ENCODE measurements at places on chromosomes 1 and 21.

- no peak for DNase-seq
Measured at GRCh38 chr1:116989835-116990234, 11.7 kb upstream of the CD101 start.

DNA sequence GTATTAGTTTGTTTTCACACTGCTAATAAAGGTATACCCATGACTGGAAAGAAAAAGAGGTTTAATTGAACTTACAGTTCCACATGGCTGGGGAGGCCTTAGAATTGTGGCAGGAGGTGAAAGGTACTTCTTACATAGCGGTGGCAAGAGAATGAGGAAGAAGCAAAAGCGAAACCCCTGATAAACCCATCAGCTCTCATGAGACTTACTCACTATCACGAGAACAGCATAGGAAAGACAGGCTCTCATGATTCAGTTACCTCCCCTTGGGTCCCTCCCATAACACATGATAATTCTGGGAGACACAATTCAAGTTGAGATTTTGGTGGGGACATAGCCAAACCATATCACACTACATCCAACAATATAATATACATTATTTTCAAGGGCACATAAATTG is 145.7 kb upstream of the BARHL2 start:
- DNase-seq: no peak

GRCh38 chr1:159200769-159201168 is 3.9 kb upstream of the ACKR1 start:
- DNase-seq: no peak

- DNase-seq: no peak
Measured at GRCh38 chr1:39110882-39111281, 84.7 kb downstream of the NDUFS5 start.

GRCh38 chr1:1425426-1425752 is 4.3 kb upstream of the ANKRD65 start:
- no peak for DNase-seq

- no peak for DNase-seq
Measured at GRCh38 chr1:55716610-55717009, 501.4 kb upstream of the USP24 start.

DNA sequence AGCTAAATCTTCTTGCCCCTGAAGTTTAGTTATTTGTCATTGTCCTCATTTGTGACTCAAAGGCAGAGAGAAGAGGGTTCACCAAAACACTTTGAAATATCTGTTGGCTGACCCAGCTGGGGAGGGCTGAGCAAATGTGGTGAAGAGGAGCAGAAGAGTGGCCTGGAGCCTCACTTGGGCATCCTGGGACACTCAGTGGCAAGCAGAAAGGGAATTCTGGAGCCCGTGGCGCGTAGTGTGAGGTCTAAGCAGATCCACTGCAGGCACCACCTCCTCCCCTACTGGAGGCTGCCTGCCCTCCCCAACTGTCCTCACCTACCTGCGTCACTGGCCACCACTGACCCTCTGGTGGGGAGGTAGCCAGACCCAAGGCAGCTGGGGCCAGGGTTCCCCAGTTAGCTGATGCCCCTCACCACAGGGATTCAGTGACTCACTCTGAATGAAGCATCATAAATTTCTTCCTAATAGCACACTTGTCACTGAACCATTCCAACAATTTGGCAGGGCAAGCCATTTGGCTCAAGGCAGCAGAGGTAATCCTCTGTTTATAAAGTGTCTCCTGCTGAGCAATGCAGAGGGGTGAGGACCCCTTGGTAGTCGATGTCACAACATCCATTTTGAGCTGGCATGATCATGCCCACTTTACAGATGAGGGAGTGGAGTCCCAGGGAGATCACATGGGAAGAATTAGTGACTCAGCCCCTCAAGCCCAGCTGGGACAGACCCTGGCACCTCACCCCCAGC is 80.3 kb downstream of the NENF start:
- DNase-seq: no peak

GRCh38 chr21:14559102-14559501 is 13.0 kb upstream of the SAMSN1 start:
- no peak for DNase-seq

DNA sequence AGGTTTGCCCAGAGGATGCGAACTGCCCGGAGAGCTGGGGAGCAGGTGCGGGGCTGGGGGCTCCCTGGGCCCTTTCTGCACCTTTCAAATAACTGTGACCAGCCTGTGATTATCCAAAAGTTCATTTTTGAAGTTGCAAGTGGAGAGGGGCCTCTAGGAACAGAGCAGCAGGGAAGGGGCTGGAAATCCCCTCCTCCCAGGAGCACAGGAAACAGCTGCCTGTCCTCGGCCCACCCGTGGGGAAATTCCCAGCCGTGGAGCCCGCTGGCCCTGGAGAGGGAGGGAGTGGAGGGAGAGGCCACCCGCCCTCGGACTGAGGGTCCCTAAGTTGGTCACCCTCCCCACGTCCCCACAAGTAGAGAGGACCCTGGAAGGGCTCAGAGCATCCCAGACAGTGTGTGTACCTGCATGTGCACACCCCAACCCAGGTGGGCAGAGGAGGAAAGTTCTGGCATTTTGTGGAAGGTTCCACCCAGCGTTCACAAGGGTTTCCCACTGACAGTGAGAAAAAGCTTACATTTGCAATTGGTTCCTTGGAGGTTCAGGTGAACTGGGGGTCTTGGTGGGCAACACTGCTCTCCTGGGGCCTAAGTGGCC is 1.2 kb upstream of the TNFRSF4 start:
- DNase-seq: no peak

- no peak for DNase-seq
Measured at GRCh38 chr1:116721451-116722007, 32.7 kb upstream of the CD2 start.

GRCh38 chr1:32240140-32240951 is 6.7 kb upstream of the FAM167B start:
- no peak for DNase-seq

- DNase-seq: no peak
Measured at GRCh38 chr1:9922342-9922741, 12.3 kb upstream of the CTNNBIP1 start.

GRCh38 chr1:158146165-158146564 is 34.5 kb upstream of the CD1D start:
- no peak for DNase-seq

- no peak for DNase-seq
Measured at GRCh38 chr1:160916666-160917065, 31.7 kb upstream of the ITLN1 start.

GRCh38 chr1:159921251-159921650 is 4.1 kb downstream of the TAGLN2 start:
- DNase-seq: no peak

DNA sequence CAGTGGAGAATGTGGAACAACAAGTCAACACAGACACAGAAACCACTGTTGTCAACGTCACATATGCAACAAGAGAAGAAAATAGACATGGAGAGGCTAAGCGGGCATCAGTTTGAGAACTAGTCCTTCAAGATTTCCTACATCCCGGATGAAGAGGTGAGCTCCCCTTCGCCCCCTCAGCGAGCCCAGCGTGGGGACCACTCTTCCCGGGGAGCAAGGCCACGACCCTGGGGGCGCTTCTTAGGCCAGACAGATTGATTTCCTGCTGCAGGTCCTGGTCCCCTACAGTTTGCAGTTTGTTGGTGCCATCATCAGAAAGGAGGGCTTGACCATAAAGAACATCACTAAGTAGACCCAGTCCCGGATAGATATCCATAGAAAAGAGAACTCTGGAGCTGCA is 113.0 kb downstream of the NBPF12 start:
- DNase-seq: no peak

- no peak for DNase-seq
Measured at GRCh38 chr1:215140135-215140534, 57.6 kb downstream of the KCNK2 start.

DNA sequence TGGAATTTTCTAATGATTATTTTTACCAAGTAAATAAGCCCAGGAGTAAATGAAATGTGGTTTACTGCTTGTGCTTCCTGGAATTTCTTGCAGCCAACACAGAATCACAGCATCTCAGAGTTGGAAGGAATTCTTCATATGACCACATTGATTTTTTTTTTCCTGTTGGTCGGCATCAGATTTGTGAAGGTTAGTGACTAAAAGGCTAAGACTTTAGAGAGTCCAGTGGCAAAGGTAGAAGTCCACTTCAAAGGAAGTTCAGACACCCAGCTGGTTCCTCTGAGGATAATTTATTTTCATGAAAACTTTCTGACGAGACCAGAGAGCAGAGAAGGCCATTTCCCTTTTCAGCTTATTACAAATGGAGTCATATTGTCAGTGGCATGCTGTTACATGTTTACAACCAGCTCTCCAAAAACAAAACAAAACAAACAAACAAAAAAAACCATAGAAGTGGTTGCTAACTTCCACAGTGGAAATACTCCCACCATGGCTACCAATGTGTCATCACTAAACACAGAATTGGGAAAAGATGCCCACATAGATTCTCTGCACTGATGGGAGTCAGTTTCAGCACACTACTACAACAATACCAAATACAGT is 77.2 kb upstream of the CDC42BPA start:
- no peak for DNase-seq

DNA sequence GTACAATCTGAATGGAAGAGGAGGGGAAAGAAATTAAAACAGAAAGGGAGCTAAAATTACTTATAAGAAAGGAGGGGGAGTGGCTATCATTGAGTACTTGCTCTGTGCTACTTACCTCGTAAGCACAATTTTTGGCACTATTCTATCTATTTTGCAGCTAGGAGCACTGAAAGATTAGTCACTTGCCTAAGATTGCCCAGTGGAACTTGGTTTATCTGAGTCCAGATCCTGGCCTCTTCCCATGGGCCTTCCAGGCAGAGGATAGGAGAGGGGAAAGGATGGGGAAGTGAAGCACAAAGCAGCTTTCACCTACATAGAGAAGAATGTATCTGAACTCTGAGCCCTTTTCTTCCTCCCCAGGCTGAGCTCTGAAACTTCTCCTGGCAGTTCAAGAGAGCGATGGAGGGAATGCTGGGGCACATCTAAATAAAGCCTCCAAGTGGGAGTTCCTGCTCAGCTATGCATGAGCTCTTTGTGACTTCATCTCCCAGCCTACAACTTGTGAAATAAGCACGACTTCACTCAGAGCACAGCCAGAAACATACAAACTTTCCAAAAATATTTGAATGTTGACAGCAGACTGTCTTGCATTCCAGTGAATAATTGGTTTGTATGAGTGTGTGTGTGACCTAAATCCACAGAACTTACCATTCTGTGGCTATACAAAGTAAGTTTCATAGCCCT is 29.4 kb downstream of the HMGB4 start:
- DNase-seq: no peak

DNA sequence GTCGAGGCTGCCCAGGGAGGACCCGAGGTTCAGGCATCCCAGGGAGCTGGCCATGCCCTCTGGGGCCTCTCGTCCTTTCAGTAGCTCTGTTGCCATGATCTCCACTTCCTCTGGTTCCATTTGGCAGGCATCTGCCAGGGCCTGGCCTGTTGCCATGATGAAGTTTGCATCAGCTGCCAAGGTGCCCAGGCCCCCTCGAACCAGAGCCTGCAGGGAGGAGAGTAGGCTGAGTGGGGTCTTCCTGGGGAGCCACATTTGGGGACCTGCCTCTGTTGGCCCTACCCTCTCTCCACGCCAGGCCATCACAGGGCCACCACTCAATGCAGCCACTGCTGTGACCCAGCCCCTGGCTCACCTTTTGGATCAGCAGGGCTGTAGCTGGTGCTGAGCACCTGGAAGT is 16.4 kb upstream of the KIF21B start:
- no peak for DNase-seq

DNA sequence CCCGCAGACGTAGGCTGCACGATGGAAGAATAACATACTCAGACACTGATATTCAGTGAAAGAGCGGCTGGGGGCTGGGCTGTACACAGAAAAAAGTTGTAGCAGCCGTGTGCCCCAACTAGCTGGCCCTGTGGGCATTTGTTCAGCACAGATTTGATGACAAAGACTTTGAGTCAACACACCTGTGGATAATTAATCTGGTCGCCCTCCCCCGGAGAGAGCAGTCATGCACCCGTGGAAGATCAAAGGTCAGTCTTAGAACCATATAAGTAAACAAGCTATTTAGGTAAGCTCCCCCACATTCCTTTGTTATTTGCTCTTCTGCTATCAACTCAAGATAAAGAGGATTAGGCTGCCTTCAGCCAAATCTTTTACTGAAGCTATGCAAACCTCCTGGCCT is 148.4 kb upstream of the HMCN1 start:
- DNase-seq: no peak

- no peak for DNase-seq
Measured at GRCh38 chr1:11184973-11185372, 4.2 kb upstream of the ANGPTL7 start.

GRCh38 chr1:169945181-169945580 is 51.5 kb upstream of the SCYL3 start:
- DNase-seq: no peak

DNA sequence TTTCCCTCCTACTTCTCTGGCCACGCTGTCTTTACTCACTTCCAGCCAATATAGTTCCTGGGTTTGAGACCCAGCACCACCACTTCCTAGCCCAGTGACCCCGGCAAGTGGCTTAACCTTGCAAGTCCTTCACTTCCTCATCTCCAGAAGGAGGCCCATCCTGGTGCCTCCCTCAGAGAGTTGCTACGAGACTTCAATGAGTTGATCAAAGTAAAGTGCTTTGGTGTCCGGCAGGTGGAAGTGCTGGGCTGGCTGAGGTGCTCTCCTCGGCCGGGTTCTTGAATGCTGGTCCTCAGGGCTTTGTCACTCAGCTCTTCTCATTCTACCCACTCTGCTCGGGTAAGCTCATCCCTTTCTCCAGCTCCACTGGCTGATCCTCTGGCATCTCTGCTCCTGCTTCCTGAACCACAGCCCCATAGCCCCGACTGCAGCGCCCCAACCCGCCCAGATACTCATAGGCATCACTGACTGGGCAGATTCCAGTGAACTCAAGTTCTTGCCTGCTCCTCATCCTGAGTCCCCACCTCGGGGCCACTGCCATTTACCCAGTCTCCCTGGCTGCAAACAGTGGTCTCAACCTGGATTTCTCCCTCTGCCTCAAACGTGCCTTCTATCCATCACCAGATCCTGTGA is 75.8 kb upstream of the WNT4 start:
- DNase-seq: no peak

DNA sequence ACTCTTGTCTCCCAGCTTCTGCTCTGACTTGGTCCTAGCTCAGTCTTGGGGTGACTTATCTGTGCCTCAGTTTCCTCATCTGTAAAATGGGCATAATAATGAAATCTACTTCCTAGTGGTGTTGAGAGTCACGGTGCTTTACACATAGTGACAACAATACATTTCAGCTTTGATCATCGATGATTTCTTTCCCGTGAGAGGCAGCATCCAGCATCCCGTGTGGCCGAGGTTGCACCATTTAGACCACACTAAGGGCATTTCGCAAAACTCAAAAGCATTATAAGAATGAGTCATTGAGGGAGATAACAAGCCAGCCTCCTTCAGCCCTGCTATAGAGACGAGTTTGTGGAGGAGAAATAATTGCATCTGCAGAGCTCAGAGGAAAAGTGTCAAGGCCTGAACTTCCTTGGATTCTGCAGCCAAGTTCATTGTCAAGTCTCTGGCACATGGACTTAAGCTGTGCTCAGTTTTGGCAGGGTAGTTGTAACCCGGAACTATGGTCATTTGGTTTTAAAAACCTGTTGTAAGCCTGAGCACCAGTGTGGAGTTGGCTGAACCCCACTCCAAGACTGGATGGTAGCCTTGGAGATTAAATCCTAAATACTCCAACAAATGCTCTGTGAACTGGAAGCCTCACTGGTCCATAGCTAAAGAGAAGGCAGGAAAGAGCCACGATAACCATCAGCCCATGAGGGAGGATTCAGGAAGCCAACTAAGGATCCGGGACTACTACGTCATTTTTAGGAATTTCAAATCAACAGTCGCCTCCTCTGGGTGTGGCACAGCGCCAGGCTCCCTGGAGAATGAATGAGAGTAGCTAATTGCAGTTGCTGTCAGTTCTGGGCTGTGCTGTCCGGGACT is 64.2 kb downstream of the TCP10L start:
- no peak for DNase-seq

- no peak for DNase-seq
Measured at GRCh38 chr1:115261496-115261895, 76.6 kb downstream of the NGF start.

GRCh38 chr1:98201666-98202081 is 280.8 kb upstream of the DPYD start:
- no peak for DNase-seq
